C1 segment of cervical spinal cord (tissue), 14 donors: ENCODE measurements at places on chromosomes 2 and 18.

DNA sequence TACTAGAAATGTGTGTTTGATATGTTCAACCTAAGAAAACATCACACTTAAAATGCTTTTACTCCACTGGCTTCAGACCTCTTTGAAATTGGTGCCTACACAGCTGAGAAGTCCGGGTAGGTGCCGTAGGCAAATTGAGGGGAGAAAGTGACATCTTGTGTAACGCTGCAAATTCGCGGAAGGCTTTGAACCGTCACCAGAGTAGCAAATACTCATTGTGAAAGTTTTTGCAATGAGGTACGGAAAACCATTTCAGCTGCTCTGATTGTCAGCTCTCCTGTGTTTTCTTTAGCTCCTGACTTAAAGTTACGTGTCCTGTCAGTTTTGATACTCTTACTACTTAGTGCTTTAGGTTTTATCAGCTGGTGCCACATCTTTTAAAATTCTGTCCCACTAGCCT is 224.5 kb downstream of the FAM210A start:
- no peak for DNase-seq

DNA sequence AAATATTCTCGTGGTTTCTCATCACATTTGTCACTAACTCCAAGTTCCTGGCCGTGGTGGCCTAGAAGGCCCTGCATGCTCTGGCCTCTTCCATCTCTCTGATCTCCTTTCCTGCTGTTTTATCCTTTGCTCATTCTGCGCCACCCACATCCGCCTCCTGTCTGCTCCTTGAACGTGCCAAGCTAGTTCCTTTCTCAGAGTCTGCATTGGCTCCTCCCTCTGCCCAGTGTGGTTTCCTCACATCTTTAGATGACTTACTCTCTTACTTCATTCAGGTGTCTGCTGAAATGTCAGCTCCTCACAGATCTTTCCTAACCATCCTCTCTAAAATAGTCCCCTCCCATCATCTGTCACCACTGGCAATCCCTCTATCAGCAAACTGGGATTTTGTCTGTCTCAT is 158.6 kb upstream of the RBMS1 start:
- DNase-seq: no peak

- DNase-seq: no peak
Measured at GRCh38 chr2:180776921-180777320, 203.5 kb upstream of the UBE2E3 start.

- DNase-seq: no peak
Measured at GRCh38 chr2:26904839-26905238, 56.9 kb downstream of the DPYSL5 start.

- DNase-seq: no peak
Measured at GRCh38 chr2:191567206-191567605, 110.7 kb upstream of the NABP1 start.

DNA sequence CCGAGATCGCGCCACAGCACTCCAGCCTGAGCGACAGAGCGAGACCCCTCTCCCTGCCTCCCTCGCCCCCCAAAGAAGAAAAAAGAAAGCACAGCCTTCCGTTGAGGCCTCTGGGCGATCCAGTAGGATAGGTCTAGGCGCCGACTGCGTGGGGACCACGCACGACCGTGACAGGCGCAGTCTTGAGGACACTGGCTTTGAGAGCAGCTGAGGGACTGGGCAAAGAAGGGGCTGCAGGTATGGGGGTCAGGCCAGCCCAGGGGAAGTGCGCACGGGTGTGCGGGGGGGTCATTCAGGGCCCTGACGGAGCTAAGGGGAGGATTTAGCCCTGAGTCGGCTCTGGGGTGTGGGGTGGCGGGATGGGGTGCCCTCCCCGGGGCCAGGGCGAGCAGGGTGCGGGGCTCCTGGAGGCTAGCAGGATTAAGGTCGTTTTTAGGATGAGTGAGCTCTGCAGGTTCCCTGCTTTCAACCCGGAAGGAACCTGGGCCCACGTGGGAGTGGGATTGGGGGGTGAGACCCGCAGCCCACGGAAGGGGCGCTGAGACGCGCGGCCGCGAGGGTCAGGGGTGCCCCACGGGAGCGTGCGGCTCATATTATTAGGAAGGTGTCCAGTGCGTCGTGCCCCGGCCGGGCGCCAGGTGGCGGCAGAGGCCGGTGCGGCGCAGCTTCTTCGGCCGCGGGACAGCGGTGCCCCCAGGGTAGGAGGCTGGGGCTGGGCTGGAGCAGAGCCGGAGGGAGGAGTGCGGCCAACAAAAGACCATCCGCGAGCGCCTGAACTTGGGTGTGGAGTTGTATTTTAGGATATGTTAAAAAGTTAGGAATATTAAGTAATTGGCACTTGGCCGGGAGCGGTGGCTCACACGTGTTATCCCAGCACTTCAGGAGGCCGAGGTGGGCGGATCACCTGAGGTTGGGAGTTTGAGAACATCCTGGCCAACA is 20.5 kb upstream of the ZNF236 start:
- DNase-seq: no peak

DNA sequence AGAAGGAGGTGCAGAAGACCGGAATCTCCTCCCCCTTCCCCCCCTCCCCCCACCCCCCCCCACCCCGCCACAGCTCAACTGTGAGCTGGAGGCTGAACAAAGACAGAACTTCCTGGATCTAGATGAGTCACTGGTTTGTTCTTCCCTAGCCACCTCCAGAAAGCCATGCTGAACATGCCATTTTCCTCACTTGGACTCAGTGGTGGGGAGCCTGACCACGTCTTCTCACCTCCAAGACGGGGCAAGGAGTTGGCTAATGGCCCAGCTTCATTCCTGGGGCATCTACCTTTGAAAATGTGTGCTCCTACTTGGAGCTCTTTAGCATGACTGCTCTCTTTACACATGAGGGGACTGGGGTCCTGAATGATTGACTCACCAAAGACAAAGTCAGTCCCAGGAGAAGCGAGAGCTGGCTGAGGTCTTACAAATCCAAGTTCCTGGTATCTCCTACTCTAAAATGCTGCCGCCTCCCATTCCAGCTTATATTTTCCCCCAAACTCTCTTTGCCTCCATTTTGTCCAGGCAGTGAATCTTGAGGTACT is 22.6 kb upstream of the FZD5 start:
- no peak for DNase-seq

GRCh38 chr18:11322006-11322405 is 172.6 kb upstream of the PIEZO2 start:
- DNase-seq: no peak

- DNase-seq: no peak
Measured at GRCh38 chr2:150876251-150876950, 385.3 kb downstream of the RBM43 start.

GRCh38 chr2:151484100-151484499 is 74.4 kb downstream of the RIF1 start:
- DNase-seq: no peak

DNA sequence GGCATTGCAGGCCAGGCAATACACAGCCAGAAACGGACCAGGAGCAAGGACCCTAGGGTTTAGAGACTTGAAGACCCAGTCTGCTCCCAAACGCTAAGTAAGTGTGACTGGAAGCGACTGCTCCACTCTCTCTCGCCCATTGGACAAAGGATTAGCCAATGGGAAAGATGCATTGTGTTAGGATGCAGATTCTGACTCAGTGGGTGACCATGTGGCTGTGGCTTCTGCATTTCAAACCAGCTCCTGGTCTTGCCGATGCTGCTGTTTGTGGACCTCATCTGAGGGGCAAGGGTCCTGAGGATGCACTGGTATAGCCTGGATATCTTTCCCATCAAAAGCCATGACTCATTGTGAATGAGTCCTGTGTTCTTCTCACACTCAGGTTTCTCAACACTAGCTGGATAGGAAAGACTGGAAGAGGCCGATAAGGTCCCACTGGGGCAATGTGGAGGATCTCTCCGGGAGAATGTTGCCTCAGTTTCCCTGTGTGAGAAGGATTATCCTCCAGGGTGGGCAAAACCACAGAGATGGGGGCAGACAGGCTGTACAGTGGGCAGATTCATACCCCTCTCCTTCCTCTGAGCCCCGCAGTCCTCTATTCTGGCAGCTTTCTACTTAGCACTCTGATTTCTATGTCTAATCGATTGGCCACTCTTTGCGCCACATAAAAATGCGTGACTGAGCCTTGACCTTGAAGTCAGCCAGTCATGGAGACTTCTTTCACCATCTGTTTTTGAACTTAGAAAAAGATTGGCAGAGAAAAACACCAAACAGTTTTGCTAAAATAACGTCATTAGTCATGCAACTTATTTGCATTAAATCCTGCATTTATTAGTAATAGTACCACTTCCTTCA is 257.1 kb downstream of the PRKCE start:
- no peak for DNase-seq

GRCh38 chr2:132416723-132417395 is at the start of gene GPR39:
Gene GPR39 (plus strand): TSS chr2:132416805.
- DNase-seq: no peak

DNA sequence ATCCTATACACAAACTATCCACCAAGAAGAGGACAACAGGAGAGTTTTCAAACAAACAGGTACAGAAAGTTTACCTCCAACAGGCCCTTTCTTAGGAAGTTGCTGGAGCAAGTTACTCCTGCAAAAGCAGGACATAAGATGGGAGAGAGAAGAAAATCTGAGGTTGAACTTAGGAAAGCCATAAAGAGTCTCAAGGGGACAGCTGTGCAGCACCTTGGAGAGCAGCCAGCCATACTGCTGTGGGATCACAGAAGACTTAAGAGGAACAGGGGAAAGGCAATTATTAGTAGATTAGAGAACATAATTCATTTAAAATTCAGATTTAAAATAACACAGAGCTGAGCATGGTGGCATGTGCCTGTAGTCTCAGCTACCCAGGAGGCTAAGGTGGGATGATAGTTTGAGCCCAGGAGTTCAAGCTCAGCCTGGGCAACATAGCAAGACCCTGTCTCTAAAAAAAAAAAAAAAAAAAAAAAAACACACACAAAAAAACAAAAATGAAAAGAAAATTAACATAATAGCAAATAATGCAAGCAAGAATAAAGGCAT is 148.1 kb upstream of the SIX3 start:
- no peak for DNase-seq

- no peak for DNase-seq
Measured at GRCh38 chr2:99827296-99827999, 314.9 kb downstream of the AFF3 start.

- no peak for DNase-seq
Measured at GRCh38 chr2:141021611-141022010, 1109.2 kb downstream of the LRP1B start.

GRCh38 chr2:189297446-189297845 is 117.9 kb upstream of the COL5A2 start:
- DNase-seq: no peak

- no peak for DNase-seq
Measured at GRCh38 chr2:196208915-196209314, 37.5 kb upstream of the STK17B start.

DNA sequence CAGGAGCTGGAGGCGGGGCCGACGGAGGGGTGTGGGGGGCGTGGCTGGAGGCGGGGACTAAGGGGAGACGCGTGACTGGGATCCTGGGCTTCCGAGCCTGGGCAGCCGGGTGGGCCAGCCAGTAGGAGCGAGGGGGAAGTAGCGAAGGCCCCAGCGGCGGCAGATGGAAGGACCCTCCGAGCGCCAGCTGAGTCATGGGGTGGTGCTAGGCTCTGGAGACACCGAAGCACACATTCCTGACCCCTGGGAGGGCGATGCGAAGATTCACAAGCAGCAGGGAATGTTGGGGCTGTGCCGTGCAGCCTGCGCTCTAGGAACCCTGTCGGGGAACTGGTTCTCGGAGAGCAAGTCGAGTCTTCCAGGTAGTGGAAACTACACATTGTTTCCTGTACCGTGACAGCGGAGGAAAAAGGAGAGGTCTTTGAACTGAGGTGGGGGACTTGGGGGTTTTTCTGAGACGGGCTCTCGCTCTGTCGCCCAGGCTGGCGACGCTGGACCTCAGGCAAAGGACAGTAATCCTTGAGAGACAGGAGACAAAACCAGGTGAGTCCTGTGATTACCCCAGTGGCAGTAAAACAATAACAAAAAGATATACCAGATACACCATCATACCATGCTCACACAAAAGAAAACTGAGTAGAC is 650 bp upstream of the AFG3L2 start:
- no peak for DNase-seq

- DNase-seq: no peak
Measured at GRCh38 chr2:177404243-177404642, 11.7 kb downstream of the AGPS start.

DNA sequence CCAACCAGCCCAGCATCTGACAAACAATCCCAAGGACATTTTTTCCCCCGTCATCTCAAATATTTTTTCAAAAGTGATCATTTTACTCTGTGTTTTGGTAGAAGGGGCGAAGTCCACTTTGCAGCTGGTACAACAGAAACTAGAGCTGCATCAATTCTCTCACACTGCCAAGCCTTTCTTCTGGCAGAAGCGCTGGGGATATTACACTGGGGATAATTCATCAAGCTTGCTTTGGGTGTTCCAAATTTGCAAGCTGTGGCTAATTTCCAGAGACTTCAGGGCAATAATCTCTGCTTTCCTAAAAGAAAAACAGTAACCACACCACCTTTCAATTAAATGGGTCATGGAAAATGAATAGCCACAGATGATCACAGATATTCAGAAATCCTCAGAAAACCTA is 238.3 kb downstream of the SLC8A1 start:
- no peak for DNase-seq

- no peak for DNase-seq
Measured at GRCh38 chr2:85850451-85850850, 38.3 kb downstream of the ST3GAL5 start.

DNA sequence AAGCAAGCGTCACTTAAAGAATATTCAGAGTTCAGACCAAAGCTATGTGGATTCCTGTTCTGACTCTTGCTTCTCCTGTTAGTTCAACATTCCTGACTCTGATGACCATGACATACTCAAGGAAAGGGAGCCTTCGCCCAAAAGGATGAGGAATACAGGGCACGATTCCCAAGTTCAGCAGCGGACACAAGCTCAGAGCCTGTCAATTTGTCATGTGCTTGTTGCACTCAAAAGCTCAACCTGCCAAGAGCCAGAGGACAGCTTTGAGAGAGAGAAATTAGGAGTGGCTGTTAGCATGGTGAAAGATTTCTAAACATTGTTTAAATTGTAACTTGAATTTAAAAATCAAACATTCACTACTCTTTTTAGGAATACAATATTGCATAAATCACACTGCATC is 33.3 kb downstream of the APLF start:
- DNase-seq: no peak

DNA sequence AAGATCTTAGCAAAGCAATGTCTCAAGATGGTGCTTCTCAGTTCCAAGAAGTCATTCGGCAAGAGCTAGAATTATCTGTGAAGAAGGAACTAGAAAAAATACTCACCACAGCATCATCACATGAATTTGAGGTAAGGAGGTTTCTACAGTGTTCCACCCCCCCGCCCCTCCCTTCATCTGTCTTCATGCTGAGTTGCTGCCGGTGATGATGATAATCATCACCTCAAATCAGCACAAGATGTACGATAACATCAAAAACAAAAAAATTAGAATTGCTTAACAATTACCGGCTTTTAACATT is 14.6 kb downstream of the UGP2 start:
- no peak for DNase-seq

DNA sequence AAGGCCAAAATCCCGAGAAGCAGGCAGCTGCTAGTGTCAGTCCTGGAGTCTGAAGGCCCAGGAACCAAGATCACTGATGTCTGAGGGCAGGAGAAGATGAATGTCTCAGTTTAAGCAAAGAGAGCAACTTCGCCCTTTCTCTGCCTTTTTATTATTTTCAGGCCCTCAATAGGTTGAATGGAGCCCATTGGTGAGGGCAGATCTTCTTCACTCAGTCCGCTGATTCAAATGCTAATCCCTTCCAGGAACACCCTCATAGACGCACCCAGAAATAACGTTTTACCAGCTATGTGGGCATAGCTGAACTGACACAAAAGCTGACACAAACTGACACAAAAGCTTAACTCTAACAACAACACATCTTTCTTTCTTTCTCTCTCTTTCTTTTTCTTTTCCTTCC is 78.0 kb upstream of the KCNJ3 start:
- DNase-seq: no peak
